HS-27A (cell line): ENCODE measurements at places on chromosomes 4 and X.

DNA sequence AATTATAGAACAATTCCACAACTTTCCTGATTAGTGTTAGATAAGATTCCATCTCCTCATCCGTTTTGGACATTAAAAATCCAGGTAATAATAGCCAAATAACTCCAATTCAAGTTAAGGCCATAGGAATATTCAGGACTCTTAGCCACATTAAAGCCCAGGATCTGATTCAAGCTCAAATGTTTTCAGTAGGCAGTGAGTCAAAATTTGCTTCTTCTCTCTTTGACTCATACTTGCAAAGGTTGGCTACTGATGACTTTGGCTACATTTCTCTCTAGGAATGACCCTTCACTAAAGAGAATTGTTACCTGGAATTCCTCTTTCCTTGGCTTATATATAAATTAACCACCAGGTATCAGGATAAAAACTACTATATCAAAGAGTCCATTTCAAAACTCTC is 354.9 kb upstream of the HS3ST1 start:
- no peak for DNase-seq

- no peak for DNase-seq
Observed at GRCh38 chrX:131828482-131828881, 194.6 kb upstream of the STK26 start.

DNA sequence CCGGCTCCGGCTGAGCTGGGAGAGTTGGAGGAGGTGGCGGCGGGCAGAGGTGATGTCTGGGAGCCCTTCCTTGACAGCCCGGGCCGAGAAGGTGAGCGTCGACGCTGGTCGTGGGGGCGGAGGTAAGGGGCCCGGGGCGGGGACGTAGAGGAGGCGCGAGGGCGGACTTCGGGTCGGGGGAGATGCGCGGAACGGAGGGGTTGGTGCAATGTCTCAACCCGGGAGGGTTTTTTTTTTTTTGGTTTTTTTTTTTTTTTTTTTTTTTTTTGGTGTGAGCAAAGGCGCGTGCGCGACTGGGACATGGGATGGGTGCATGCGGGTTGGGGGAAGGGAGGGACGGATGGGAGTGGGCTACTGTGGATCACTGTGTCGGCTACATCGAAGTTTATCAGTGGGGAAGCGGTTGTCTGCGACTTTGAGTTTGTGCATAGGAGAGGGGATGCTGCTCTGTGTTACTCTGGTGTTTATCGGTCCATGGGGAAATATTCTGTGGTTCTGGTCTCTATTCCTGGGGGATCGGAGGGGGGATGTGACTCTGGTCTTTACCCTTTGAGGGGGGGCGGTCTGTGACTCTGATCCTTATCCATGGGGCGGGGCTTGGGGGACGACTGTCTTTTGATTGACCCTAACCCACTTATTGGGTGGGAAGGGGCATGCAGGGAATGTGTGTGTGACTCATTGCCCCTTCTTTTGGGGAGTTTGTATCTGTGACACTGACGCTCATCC is 537 bp downstream of the RBM10 start:
- DNase-seq = no peak

DNA sequence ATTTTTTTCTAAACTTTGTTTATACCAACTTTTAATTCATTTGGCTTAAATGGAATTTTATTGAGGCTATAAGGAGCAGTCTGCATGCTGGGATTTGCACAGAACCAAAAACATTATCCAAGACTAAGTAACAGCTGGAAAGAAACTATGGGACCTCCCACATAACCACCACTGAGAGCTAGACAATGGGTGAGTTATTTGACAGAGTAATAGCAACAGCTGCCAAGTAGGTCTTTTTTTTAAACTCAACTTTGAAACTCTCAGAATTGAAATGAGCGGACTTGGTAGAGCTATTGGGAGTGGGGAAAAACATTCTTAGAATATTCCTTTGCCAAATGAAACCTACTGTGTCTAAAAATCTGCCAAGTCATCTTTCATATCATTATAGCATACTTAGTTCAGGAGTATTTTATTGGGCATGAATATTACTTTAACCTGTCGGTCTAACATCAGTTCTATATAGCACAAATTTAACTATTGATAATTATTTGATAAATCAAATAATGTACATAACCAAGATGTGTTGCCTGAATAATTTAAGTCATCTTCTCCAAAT is 1428.0 kb downstream of the PCDH7 start:
- DNase-seq = no peak

DNA sequence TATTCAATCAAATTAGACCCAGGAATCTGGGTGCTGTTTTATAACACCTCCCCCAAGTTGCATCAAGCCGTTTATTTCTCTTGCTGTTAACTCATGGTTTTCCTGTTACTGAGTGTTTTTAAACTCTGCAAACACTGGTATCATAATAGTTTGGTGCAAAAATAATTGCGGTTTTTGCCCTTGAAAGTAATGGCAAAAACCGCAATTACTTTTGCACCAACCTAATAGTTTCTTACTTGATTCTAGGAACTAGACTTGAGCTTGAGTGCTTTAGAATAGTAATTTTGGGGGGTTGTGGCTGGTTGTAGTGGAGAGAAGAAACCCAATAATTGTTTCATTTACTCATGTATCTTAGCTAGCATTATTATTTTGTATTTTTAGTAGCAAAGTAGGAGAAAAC is 156.6 kb downstream of the FHIP1A start:
- DNase-seq = no peak

DNA sequence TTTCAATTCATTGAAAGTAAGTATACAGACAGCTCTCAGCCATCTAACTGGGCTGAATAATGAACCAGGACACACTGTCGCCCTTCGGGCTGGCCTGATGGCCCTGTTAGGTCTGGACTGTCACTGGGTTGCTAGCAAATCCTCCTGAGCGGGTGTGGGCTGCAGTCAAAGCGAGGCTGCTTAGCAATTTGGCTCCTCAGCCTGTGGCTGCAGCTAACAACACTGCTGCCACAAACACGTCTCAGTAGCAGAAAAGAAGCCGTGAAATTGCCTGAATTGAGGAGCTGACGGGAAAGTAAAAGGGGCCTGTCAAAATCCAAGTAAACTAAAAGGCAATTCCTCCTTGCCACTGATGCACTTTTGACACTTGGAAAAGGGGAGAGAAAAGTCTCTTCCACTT is 72.8 kb downstream of the SMIM20 start:
- DNase-seq = no peak

- DNase-seq = no peak
Observed at GRCh38 chr4:83724485-83725335, 188.8 kb downstream of the GPAT3 start.

DNA sequence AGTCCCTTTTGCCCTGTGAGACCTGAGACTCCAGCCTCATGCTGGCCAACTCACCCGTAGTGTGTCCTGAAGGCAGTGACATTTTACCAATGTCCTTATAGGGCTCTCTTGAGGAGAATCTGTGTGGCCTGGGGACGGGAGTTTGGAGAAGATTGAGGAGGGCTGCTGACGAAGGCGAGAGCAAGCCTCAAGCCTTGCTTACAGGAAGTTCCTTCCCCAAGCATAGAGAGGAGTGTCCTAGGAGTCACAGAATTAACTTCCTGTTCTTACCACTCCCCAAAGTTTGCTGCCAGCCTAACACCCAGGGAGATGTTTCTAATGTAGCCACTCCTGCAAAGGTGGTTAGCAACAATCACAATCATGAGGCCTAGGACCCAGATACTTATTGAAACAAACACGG is at the start of gene NXF3:
Gene NXF3, minus strand, starts transcription at position 202 of the 400 bp plus-strand sequence. Its CDS starts 120 bp downstream, at position 82.
- no peak for DNase-seq

GRCh38 chrX:71493111-71493613 is 39.7 kb upstream of the OGT start:
- DNase-seq = no peak

GRCh38 chr4:143554728-143555597 is 41.5 kb downstream of the SMARCA5 start:
- DNase-seq = no peak

DNA sequence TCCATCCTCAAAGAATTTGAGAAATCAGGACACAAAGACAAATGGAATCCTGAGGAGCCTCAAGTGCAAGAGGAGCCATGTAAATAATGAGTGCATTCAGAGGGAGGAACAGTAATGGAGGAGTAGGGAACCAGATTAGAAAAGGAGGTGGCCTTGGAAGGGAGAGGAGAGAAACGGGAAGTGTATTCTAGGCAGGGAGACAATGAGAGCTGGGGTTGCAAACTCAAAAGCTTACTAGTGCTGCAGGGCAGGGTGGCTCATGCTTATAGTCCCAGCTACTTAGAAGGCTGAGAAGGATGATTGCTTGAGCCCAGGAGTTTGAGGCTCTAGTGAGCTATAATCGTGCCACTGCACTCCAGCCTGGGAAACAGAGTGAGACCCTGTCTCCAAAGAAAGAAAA is 113.2 kb upstream of the LSM6 start:
- DNase-seq = no peak

- DNase-seq = no peak
Observed at GRCh38 chr4:36316607-36317006, 35.2 kb downstream of the DTHD1 start.

DNA sequence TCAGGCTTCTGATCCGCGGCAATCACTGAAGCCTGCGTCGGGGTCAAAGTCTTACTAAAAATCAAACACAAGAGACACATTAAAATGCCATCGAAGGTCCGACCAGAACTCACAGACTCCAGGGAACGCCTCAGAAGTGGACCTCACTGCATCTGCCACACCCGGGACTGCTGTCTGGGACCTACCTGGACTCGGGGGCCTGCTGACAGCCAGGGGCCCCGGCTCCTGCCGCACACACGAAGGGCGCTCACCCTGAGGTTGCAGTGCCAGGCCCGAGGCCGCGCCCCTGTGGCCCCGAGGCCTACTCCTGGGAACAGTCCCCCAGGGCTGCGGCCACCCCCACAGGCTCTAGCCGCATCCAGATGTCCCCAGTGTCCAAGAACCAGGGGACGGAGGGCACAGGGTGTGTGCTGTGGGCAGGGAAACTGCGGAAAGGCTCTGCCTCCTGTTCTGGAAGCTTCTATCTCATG is 7.4 kb downstream of the CTBP1 start:
- DNase-seq = no peak

GRCh38 chrX:8183346-8183745 is 12.3 kb upstream of the VCX2 start:
- no peak for DNase-seq

GRCh38 chrX:33840176-33840575 is 291.9 kb downstream of the FAM47A start:
- DNase-seq = no peak

- DNase-seq = no peak
Observed at GRCh38 chrX:153645151-153645550, 1.9 kb upstream of the DUSP9 start.

- peak; percentile 34 for DNase-seq
Observed at GRCh38 chrX:22577181-22577580, 304.5 kb downstream of the CBLL2 start.

- DNase-seq = no peak
Observed at GRCh38 chr4:48905363-48906015, 1.1 kb downstream of the OCIAD2 start.

GRCh38 chr4:16757080-16757521 is 141.3 kb downstream of the LDB2 start:
- DNase-seq = no peak

GRCh38 chr4:92501456-92501855 is 197.7 kb downstream of the GRID2 start:
- DNase-seq = no peak

DNA sequence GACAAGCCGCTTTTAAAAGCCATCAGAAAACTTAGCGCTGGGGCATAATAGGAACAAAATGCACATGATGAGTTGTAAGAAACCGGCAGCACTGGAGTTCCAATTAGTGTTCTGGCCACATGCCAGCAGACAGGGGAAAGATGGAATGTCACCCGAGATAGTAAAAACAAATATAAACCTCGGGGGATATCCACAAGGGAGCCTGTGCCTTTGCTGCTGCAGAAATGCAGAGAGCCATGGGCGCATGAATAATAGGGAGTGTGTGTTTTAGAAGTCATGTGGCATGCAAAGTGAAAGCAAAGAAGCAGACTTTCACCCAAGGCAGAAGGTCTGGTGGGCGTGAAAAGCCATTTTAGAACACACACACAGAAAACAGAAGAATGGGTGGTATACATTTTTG is 19.1 kb downstream of the GPRASP3 start:
- no peak for DNase-seq

GRCh38 chrX:69389101-69389501 is 115.0 kb upstream of the NALF2 start:
- DNase-seq = no peak

DNA sequence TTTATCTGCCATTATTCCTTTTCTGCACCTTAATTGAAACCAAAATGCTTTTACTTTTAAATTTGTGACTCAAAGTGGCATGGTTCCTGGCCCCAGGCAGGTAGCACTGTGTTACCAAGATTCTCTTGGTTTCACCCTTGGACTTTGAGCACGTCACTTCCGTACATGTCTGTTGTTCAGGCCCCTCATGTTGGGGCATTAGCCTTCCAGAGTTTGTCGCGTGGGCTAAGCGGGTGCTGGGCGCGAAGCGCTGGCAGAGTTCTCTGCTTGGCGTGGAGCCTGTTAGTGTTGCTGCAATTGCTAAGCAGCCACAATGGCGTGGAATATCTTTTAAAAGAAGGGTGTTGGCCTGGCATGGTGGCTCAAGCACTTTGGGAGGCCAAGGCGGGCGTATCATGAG is 14.0 kb upstream of the TADA2B start:
- no peak for DNase-seq

GRCh38 chrX:70954871-70955270 is 24.0 kb upstream of the SLC7A3 start:
- DNase-seq = no peak

- no peak for DNase-seq
Observed at GRCh38 chrX:151982222-151982621, 7.7 kb upstream of the GABRE start.

DNA sequence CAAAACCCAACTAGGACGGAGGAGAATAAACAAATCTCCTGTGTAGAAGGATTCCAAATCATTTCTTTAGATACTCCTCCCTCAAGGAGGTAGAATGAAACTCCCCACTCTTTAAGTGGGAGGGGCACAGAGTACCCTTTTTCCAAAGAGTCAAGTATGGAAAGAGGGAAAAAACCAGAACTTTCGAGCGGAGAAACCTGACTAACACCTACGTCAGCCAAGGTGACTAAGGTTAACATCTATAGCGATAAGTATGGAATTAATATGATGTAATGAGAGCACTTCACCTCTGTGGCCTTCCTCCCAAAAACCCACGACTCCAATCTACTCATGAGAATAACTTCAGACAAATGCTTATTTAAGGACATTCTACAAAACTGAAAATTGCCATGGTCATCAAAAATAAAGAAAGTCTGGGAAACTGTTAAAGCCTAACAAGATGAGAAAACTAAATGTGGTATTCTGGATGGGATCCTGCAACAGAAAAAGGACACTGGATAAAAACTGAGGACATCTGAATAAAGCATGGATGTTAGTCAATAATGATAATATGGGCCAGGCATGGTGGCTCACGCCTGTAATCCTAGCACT is 157.0 kb upstream of the MAP3K15 start:
- DNase-seq = no peak

- no peak for DNase-seq
Observed at GRCh38 chrX:25663701-25664100, 474.4 kb upstream of the MAGEB18 start.

GRCh38 chrX:83593634-83594294 is 85.7 kb downstream of the POU3F4 start:
- DNase-seq = no peak

DNA sequence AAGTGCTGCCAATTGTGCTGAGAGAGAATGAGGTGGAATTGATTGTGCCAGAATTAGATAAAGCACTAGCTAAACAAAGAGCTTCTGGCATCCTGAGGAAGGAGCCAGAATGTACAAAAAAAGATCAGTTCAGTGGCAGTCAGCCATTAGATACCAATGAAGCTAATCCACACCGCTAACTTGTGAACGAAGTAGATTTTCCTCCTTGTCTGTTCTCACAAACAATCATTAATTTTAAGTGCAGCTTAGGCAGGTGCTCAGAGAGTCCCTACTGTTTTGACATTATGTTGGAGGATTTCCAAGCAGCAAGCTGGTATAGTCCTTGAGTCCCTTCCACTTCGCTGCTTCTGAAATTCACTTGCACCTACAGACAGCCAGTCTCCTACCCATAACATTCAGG is 617.4 kb downstream of the CENPC start:
- no peak for DNase-seq
